Cardiac muscle cell (in vitro differentiated cells and primary cell): ENCODE measurements at places on chromosomes 7 and 10. TPM values are rescaled to one million over a fixed set of nuclear protein-coding genes. Genes with fewer than 3 reads are reported as not detected.
A peak's percentile ranks its signal among the peaks of the same experiment; 100 is the strongest.

DNA sequence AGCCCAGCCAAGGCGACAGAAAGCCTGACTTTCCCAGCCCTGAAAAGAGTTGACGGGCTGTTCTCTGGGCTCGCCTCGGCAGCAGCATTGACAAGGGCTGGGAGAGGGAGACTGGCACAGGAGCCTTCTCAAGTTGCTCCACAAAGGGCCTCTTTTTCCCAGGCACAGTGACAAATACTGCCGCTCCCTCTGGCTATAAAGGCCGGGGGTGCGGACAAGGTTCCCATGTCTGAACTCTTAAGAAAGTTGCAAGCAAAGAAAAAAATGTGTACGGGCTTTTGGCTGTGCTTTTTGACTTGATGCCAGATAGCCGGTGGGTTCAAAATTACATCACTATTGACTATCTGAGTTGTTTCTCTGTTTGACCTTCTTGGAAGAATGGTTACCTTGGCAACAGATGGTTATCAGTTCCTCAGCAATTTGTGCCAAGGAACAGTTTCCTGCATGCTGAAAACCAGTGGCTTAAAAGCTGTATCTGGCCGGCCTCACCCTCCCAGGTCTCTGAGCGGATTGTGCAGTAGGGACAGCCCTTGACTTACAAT, 115.9 kb upstream of the EEPD1 start:
- DNase-seq = peak; percentile 95
- H3K4me1 ChIP-seq = peaks cover 19% of the 10 kb centered on the region
- H3K4me3 ChIP-seq = no peak overlapping the region
- no peaks in the 10 kb centered on the region for H3K36me3 ChIP-seq

DNA sequence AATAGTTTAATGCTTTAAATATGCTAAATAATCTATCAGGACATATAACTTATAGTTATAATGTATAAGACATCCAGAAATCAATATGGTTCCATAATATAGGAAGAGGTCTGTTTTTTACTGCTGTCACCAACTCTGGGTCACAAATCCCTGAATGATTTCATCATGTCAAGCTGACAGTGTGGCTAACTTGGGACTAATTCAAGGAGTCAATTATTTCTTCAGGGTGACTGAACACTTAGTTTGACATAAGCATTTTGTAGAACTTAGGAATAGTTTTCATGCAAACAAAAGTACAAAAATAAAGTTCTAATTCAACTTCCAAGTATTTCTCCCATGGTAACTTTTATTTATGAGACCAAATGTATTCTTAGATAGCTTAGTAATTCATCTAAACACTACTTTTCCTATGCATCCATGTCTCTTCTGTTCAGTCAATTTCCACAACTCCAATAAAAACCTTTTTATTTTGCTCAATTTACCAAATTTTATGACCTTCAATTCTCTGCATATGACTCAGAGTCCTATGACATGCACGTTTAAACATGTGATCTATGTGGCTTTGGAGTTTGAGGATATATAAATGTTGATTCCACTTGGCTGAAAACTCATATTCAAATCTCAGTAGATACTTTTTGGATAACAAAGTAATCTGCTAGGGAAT, 40.3 kb upstream of the GNAT3 start:
- no peaks in the 10 kb centered on the region for H3K27me3 ChIP-seq
- no peaks in the 10 kb centered on the region for H3K36me3 ChIP-seq
- no peak overlapping the region for H3K27ac ChIP-seq
- no peak overlapping the region for H3K4me3 ChIP-seq

GRCh38 chr7:55498142-55498541, 74.2 kb downstream of the VOPP1 start:
- no peak overlapping the region for H3K27ac ChIP-seq
- no peak overlapping the region for H3K4me3 ChIP-seq
- DNase-seq = no peak
- peaks cover 6% of the 10 kb centered on the region for H3K27me3 ChIP-seq
- no peaks in the 10 kb centered on the region for H3K36me3 ChIP-seq
- H3K4me1 ChIP-seq = peaks cover 15% of the 10 kb centered on the region

DNA sequence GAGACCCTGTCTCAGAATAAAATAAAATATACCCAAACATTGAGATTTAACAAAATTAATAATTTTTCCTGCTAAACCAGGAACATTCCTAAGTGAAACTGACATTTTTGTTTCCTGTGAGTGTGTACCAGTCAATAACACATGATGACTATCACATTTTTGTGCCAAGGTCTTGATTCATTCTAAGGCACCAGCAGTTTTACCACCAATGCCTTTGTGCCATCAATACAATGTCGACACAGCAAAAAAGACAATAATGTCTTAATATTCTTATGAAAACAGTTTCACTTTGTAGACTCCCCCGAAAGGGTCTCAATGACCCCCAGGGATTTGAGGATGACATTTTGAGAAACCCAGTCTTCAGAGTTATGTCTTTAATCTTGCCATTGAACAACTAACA, 7.2 kb upstream of the CADPS2 start:
- H3K27ac ChIP-seq = no peak overlapping the region
- no peaks in the 10 kb centered on the region for H3K36me3 ChIP-seq
- no peak overlapping the region for H3K4me3 ChIP-seq
- no peak for DNase-seq

GRCh38 chr7:132206594-132206993, 369.7 kb downstream of the PLXNA4 start:
- H3K27me3 ChIP-seq = no peaks in the 10 kb centered on the region
- peaks cover 44% of the 10 kb centered on the region for H3K4me1 ChIP-seq
- no peak overlapping the region for H3K4me3 ChIP-seq

DNA sequence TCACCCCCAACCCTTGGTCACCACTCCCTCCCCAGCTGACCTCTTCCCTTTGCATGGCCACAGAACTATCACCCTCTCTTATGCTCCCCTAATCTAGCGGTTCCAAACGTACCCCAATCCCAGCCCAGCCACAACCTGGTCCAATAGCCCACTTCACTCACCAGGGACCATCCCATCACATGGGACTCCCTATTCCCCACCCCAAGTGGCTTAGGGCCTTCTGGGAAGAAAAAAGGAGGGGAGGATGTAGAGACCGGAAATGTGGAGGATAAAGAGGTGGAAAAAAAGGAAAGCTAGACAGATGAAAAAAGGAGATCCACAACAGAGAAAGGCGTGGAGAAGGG, 30.3 kb upstream of the PAX2 start:
- no peaks in the 10 kb centered on the region for H3K4me1 ChIP-seq
- no peak overlapping the region for H3K27ac ChIP-seq
- H3K4me3 ChIP-seq = no peak overlapping the region
- DNase-seq = no peak
- H3K36me3 ChIP-seq = no peaks in the 10 kb centered on the region

DNA sequence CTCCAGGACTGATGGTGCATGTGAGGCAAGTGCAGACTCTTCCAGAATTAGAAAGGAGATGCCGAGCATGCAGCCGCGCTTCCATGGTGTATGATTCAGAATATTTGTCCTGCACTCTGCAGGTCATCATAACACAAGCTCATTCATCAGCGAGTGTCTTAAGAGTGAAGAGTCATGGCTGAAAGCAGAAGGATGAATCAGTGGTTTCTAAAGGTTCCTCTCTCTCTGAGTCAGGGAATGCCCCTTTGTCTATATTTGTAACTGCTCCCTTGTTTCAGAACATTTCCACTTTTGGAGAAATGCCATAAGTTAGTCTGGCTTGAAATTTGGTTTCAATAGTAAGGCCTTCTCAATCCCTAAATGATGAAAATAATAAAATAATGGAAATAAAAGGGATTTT, 52.3 kb downstream of the HECW1 start:
- H3K36me3 ChIP-seq = no peaks in the 10 kb centered on the region
- DNase-seq = peak; percentile 86
- H3K4me3 ChIP-seq = no peak overlapping the region
- H3K4me1 ChIP-seq = no peaks in the 10 kb centered on the region
- no peak overlapping the region for H3K27ac ChIP-seq
- no peaks in the 10 kb centered on the region for H3K27me3 ChIP-seq

- peak; percentile 61 for DNase-seq
- H3K27ac ChIP-seq = no peak overlapping the region
- H3K4me3 ChIP-seq = no peak overlapping the region
Observed at GRCh38 chr7:106031300-106032035, 68.4 kb downstream of the CDHR3 start.

The DYNC1I1 gene
- total RNA-seq = 21.2 and 24.4 TPM in 2 replicates

The ANXA8 gene
- 0.27 and 0.32 TPM in 2 replicates for total RNA-seq

The MEOX2 gene
- total RNA-seq = 0.25 TPM in 1 of 2 replicates, not detected in the other

GRCh38 chr10:74330646-74331045, 179.6 kb downstream of the ADK start:
- no peak overlapping the region for H3K4me3 ChIP-seq
- peaks cover 6% of the 10 kb centered on the region for H3K4me1 ChIP-seq
- DNase-seq = no peak

- no peak overlapping the region for H3K4me3 ChIP-seq
- H3K27me3 ChIP-seq = no peaks in the 10 kb centered on the region
- no peaks in the 10 kb centered on the region for H3K36me3 ChIP-seq
- no peak overlapping the region for H3K27ac ChIP-seq
- DNase-seq = no peak
Observed at GRCh38 chr7:11194492-11194891, 220.8 kb downstream of the PHF14 start.

- DNase-seq = no peak
- no peaks in the 10 kb centered on the region for H3K36me3 ChIP-seq
Observed at GRCh38 chr7:106524690-106525059, 136.3 kb downstream of the CCDC71L start.

DNA sequence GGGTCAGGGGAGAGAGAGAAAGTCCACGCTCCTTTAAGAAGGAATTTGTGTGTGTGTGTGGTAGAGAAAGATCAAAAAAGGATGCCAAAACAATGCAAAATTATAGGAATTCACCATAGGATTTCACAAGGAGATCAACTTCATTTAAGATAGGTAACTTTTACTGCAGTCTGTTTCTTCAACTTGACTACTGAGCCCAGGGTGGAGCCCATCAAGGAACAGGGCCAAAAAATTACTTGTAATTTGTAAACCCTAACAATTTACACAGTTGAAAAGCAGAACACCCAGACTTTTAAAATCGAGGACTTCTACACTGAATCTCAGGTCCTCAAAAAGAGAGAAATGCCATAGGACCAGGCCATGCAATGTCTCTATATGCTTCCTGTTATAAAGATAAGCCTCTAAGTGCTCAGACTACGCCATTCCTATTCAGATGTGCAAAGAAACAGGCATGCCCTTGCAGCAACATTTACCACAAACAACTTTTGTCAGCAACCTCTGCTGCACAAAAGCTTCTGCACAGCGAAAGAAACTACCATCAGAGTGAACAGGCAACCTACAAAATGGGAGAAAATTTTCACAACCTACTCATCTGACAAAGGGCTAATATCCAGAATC, 10.6 kb upstream of the GIMAP4 start:
- no peaks in the 10 kb centered on the region for H3K27me3 ChIP-seq
- no peak overlapping the region for H3K27ac ChIP-seq
- no peak for DNase-seq

GRCh38 chr10:46090258-46090812, 44.3 kb upstream of the MSMB start:
- no peaks in the 10 kb centered on the region for H3K27me3 ChIP-seq
- H3K27ac ChIP-seq = peak overlapping the region; percentile 28
- peaks cover 24% of the 10 kb centered on the region for H3K4me1 ChIP-seq
- no peaks in the 10 kb centered on the region for H3K36me3 ChIP-seq

The NPC1L1 gene
- total RNA-seq = 0.21 TPM in 1 of 2 replicates, not detected in the other

GRCh38 chr10:49767752-49768151, 5.6 kb upstream of the OGDHL start:
- H3K4me1 ChIP-seq = no peaks in the 10 kb centered on the region
- DNase-seq = no peak
- H3K27me3 ChIP-seq = peaks cover 31% of the 10 kb centered on the region
- no peak overlapping the region for H3K27ac ChIP-seq
- no peak overlapping the region for H3K4me3 ChIP-seq
- H3K36me3 ChIP-seq = no peaks in the 10 kb centered on the region
